ENCODE measurements at places on chromosomes 4 and X.
A peak's percentile ranks its signal among the peaks of the same experiment; 100 is the strongest.

DNA sequence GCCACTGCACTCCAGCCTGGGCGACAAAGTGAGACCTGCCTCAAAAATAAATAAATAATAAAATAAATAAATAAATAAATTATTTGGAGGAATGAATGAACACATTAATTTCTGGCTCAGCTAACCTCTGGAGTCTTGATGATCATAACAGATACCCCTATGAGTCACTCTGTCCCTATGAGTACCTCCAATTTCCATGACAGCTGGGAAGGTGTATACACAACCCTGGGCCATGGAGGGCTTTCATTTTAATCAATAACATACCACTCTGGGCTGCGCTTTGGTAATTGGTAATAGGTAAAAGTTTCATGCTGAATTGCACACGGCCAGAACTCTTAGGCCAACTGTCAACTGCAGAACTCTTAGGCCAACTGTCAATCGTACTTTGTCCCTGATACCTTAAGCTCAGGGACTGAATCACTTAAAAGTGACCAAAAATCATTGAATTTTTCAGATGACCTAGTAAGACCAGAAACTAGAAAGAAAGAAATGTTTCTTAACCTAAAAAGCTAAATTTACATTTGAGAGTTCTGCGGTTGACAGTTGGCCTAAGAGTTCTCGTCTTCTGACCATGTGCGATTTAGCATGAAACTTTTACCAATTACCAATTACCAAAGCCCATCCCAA lies 112.4 kb downstream of the ATP11C start:
- DNase-seq: no peak

- no peak for DNase-seq
Measured at GRCh38 chrX:1925053-1925481, 310.2 kb downstream of the ASMT start.

DNA sequence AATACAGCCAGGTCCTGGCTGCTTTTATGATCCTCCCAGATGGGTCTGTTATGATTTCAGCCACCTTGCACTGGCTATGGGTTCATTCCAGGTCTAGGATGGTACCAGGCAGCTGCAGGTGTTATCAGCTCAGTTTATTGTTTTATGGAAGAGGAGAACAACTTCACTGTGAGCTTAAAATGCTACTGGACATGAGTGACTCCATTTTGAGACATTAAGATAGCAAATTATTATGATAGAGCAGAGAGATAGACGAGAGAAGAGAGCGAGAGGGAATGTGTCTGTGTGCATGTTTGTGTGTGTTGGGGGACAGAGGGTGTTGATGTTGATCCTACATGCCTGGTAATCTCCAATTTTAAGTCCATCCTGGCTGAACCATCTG lies 820.2 kb downstream of the FSTL5 start:
- DNase-seq: no peak

DNA sequence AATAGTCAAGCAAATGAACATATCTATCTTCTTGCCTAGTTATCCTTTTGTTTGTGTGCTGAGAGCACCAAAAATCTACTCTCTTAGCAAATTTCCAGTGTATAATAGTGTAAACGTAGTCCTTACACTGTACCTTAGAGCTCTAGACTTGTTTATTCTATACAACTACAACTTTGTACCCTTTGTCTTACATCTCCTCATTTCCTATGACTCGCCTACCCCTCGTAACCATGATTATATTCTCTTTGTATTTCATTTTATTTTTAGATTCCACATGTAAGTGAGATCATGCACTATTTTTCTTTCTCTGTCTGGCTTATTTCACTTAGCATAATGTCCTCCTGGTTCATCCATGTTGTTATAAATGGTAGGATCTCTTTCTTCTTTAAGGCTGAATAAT lies 37.6 kb downstream of the MAGEB5 start:
- DNase-seq: no peak

DNA sequence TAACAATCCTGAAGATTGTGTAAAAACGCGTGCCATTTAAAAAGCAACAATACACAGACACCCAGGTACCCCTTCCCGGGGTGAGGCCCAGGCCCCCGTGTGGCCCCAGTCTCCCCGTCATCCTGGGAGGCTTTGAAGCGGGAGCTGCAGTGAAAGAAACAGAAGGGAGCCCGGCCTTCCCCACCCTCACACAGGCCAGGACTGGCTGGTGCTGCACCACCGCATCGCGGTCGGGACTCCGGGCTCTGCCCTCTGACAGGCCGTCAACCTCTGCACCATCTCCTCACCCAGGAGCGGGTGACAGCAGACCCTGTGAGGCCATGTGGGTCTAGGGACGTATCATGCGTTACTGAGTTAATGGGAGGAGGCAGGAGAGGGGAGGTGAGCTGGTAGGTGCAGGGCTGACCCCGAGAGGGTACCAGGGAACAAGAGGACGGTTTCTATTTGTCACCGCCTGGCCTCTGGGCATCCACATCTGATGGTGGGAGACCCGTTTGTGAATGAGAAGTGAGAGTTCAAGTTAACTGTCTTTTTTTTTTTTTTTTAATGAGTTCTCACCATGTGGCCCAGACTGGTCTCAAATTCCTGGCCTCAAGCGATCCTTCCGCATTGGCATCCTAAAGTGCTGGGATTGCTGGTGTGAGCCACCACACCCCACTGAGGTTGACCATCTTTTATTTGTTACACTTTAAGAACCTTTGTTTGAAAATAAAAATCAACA lies 27.3 kb downstream of the PIGG start:
- no peak for DNase-seq

- no peak for DNase-seq
Measured at GRCh38 chr4:62822306-62822705, 1586.9 kb downstream of the TECRL start.

DNA sequence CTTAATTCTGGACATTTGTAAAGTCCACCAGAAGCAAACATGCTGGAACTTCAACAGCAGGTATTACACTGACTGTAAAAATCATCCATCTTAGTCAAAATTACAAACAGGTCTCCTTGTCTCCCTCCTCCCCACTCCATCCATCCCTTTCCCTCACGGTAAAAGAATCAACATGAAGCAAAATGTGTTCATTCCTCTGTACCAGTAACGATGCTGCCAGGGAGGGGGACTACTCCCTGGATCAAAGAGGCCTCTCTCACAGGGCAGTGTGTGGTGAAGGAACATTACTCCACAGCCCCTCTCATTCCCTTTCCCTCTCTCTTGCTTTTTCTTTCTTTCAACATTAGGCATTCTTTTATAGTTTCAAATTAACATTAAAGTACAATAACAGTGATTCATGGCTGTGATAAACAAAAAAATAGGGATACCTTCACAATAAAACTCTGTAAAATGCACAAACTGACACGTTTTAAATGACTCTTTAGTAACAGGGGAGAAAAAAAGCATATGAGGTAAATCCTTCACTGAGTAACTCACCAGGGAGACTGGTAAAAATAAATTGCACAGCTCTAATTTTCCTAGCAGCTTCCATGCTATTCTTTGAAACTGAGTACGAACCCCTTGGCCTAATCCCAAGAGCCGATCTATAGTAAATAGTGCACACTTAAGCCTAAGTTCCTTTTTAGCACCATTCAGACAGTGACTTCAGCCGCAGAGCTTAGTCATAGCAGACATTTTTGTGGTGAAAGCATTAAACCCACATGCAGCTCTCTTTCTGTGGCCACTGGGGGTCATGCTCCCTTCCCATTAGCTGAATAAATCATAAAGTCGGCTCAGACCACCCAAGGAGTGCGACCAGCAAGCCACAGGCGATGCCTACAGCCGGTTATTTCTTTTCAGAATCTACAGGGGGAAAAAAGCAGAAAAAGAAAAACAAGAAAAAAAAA lies 215.6 kb upstream of the GYPA start:
- peak; percentile 27 for DNase-seq

DNA sequence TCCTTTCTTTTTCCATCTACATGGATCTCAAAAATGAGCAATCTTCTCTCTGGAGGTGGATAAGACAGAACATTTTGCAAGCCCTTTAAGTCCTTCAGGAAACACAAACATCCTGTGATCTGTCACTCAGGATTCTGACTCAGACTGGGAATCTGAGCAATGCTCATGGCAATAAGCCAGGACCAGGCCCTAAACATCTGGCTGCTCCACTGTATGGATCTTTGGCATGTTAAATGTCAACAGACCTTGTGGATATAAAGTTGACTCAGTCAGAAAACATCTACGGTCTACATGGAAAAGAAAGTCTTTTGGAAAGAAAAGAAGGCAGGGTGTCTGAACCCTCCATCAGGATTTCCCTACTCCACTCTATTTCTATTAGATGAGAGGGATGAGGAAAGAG lies 17.8 kb upstream of the CHIC2 start:
- DNase-seq: no peak

DNA sequence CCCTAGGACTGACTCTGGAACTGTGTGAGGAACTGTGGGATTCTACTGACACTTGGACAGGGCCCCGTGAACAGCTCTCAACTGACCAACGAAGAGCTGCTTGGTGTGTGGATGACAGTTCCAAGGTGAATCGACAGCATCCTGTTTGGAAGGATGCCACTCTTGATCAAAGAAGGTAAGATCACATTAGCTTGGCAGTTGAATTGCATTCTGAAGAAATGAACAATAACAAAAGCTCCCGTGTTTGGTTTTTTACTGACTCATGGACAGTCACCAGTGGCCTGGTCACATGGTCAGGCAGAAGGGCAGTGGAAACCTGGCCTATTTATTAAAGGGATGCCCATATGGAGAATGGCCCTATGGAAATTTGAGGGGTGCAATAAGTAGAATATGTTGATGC lies 33.1 kb upstream of the GPR34 start:
- no peak for DNase-seq

- DNase-seq: no peak
Measured at GRCh38 chr4:4787421-4787820, 72.0 kb upstream of the MSX1 start.

DNA sequence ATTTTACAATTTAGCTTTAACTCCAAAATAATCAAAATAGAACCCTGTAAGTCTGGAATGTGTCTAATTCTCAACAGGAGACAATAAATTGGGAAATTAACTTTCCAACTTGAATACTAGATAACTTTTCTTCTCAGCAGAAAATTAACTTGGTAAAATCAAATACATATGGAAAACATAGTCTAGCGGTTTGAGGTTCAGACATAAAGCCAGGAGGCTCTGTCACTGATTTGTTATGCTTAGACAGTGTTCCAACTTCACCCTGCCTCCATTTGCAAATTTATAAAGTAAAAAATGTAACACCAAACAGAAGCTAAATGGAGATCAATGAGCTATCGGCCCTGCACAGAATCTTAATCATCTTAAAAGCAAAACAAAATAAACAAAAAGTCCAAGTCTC lies 46.3 kb downstream of the TBCK start:
- no peak for DNase-seq

- peak; percentile 46 for DNase-seq
Measured at GRCh38 chr4:168569066-168569930, 72.4 kb downstream of the PALLD start.

GRCh38 chrX:129359269-129359668 lies 164.0 kb downstream of the SMARCA1 start:
- no peak for DNase-seq

- DNase-seq: no peak
Measured at GRCh38 chr4:62003695-62004094, 803.6 kb downstream of the ADGRL3 start.

DNA sequence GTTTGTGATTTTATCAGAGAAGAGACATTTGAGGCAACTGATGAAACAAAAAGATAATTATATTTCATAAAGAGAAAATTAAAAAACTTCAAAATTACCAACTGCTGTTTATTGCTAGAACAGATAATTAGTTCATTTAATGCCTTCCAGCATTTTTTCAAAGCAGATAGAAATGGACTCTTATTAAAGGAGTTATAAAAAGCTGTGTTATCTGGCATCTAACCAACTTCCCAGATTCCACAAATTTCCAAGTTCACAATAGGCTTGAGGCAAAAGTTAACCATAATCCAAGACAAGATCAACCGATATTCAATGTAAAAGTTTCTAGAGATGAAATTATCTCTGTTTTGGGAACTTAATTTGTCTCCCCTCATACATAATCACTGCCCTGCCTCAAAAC lies 152.4 kb downstream of the TSPAN5 start:
- no peak for DNase-seq

GRCh38 chr4:4542774-4543485 lies 1.1 kb upstream of the STX18 start:
- DNase-seq: no peak

Measured in hindlimb muscle (tissue), 1 donor.